IMR-90 (cell line): ENCODE measurements at places on chromosomes 1 and 21.

GRCh38 chr1:194533641-194534040, 1347.2 kb upstream of the B3GALT2 start:
- H3K4me1 ChIP-seq: no peaks in the 10 kb centered on the region
- H3K36me3 ChIP-seq: no peaks in the 10 kb centered on the region
- H3K27me3 ChIP-seq: no peaks in the 10 kb centered on the region
- H3K27ac ChIP-seq: no peak overlapping the region
- no peak overlapping the region for H3K4me3 ChIP-seq
- DNase-seq: peak; percentile 2

DNA sequence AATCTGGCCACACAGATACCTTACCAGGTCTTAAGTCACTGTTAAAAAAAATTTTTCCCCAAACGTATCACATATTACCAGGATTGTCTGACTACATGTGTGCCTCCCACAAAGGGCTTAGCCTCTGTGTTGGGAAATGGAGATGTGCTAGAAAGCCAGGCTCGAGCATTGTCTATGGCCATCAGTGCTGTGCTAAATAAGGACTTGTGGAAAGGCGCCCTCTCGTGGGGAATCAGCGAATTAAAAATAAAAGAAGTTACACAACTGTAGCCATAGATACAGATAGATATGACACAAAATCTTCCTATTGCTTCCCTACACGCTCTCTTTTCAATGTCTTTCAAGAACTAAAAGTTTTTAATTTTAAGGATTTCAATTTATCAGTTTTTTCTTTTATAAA, 47.5 kb upstream of the CRNN start:
- no peak overlapping the region for H3K27ac ChIP-seq
- DNase-seq: peak; percentile 38
- no peak overlapping the region for H3K4me3 ChIP-seq
- no peaks in the 10 kb centered on the region for H3K36me3 ChIP-seq
- H3K27me3 ChIP-seq: no peaks in the 10 kb centered on the region

GRCh38 chr1:44262816-44263567, 49.7 kb downstream of the DMAP1 start:
- DNase-seq: no peak
- H3K4me3 ChIP-seq: no peak overlapping the region
- H3K27ac ChIP-seq: no peak overlapping the region
- H3K27me3 ChIP-seq: no peaks in the 10 kb centered on the region

DNA sequence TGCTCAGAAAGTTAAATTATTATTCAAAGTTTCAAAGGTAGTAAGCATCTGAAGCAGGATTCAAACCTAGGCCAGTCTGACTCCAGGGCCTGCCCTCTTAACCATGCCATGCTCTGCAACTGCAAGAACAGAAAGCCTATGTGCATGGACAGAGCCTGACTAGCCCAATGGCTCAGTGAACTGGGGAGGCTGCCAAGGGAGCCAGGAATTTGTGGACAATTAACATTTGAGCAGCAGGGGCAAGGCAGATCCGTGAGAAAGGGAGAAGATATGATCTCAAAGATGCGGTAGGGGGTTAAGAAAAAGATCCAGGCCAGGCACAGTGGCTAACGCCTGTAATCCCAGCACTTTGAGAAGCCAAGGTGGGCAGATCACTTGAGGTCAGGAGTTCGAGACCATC, 6.5 kb upstream of the ATP1A4 start:
- no peak overlapping the region for H3K4me3 ChIP-seq
- H3K4me1 ChIP-seq: no peaks in the 10 kb centered on the region
- peaks cover 25% of the 10 kb centered on the region for H3K27me3 ChIP-seq
- no peak overlapping the region for H3K27ac ChIP-seq

DNA sequence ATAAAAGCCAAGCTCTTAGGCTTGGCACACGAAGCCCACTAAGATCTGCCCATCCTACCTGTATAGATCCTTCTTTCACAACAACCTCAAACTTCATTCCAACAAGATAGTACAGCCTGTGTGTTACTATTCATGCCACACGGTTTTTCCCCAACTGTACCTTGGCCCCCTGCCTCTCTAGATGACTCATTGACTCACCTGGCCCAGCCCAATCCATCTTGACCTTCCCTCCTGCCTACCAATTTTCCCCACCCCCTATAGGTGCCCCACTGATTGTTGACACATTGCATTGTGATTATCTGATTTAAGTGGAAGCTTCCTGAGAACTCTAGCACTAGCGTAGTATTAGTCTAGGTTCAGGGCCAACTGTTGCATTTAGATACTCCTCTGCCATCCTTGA, 2.0 kb upstream of the CD101 start:
- no peak for DNase-seq
- H3K4me1 ChIP-seq: no peaks in the 10 kb centered on the region
- H3K4me3 ChIP-seq: no peak overlapping the region
- H3K36me3 ChIP-seq: no peaks in the 10 kb centered on the region
